NCI-H748 treated with DMSO at 0.1 percent for 48 hours (cell line): ENCODE measurements at places on chromosomes 12 and 14.
A peak's percentile ranks its signal among the peaks of the same experiment; 100 is the strongest.

GRCh38 chr12:100942984-100943749 lies 148.6 kb downstream of the ANO4 start:
- no peak for DNase-seq

GRCh38 chr12:10031321-10031720 lies 839 bp downstream of the CLEC9A start:
- DNase-seq = no peak

GRCh38 chr12:11595080-11595479 lies 54.4 kb upstream of the ETV6 start:
- no peak for DNase-seq

DNA sequence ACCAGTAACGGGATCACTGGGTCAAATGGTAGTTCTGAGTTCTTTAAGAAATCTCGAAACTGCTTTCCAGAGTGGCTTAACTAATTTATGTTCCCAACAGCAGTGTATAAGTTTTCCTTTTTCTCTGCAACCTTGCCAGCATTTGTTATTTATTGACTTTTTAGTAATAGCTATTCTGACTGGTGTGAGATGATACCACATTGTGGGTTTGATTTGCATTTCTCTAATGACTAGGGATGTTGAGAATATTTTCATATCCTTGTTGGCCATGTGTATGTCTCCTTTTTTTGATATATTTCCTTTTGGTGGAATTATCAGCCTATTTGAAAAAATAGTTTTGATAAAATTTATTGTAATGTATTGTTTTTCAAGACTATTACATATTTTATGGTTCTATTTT lies 701.2 kb upstream of the FBXO33 start:
- DNase-seq = no peak

GRCh38 chr12:5807090-5807414 lies 138.0 kb downstream of the ANO2 start:
- no peak for DNase-seq

DNA sequence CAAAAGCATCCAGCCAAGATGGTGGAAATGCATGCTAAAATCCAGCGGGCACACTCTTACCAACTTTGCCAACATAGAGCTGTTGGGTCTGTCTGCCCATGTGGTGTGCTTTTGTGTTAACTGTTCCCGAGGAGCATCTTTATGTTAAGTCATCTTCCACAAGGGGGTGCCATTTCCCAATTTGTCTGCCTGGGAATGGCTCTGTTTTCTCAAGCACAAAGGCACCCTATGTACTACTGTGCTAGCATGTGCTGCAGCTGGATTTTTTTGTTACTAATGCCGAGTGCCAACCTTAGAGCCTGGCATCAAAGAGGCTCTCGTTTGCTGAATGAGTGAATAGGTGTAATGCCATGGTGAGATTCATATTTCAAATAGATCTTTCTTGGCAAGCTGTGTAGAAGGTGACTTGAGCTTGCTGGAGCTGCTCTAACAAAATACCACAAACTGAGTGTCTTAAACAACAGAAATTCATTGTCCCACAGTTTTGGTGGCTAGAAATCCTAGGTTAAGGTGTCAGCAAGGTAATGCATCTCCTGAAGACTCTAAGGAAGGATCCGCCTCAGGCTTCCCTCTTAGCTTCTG lies 74.3 kb downstream of the TRHDE start:
- peak; percentile 40 for DNase-seq

DNA sequence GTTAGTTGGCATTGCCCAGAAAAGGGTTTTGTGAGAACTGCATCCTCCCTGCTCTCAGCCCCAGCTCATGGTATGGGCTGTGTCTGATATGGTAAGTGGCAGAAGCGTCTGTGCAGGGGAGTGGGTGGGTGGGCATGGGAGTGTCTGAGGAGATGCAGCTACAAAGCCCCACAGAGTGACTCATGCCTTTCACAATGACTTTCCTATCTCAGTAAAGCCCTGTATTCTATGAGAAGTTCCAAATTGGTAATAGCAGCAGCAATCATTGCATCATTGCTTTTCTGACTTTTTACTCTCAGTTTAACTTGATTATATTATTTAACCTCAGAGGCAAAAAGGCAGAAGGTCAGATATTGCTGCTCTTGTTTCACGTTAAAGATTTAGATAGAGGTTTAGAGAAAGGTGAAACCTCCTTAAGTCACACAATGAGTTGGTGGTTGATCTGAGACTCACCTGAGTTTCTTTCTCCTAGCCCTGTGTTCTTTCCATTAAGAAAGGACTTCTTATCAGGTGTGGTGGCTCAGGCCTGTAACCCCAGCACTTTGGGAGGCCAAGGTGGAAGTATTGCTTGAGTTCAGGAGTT lies 171.7 kb downstream of the SLC5A8 start:
- DNase-seq = no peak

GRCh38 chr12:79934281-79935020 lies 446 bp downstream of the PPP1R12A start:
- DNase-seq = no peak

DNA sequence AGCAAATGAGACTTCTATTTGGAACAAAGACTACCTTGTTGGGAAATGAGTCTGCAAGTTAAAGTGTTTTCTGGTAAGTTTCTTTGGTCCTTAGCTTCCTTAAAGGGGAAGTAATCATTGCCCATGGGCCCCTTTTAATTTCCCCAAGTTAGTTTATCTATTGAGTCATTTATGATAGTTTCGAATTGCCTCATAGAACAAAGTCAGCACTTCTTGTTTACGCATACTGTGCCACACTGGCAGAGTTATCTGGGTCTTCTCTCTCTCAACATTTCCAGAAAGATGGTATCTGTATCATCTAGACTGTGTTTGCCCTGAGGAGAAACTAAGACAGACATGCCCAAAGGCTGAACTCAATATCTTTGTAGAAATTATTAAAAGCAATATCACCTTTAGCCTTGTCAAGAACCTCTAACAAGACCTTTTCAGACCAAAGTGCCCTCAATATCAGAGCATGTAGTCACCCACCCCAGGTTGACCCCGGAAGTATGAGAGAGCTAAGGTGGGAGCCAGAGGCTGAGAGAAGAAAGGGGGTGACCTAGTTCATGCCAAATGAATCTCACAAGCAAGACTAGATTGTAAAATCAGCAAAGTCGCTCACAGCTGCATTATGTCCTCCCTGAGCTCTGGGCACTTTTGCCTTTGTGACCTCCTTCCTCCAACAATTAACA lies 40.0 kb downstream of the GPR65 start:
- no peak for DNase-seq

DNA sequence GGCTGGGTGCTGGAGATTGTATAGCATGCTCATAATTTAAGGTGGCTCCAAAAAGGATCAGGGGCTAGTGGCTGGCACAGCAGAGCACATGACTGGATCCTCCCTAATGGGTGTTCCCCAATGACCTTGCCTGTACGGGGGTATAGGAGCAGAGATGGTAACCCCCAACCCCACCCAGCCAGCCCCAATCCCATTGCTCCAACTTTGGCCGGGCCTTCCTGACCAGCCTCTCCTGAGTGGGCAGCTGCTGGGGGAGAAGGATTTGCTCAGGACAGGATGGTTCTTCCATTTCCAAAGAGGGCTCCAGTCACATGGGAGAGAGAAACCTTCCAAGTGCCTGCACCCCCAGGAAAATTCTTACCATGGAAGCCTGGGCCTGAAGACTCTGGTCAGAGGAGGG lies 15.3 kb upstream of the NR4A1 start:
- DNase-seq = no peak

DNA sequence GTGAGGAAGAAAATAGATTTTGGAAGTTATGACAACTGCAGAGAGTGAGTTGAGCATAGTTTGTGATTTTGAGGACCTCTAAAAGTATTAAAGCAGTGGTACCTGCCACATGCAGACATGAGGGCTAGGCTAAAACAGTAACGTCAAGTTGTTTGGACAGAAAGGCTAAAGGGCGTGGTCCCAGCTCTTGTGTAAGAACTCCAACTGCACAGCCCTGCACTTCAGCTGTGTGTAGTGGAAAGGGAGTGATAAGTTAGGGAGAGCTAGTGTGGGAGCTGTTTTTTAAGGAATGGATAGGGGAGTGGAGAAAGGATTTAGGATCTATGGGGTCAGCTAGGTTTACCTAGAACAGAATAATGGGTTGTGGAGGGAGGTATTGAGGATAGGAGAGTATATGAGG lies 39.5 kb downstream of the TESPA1 start:
- no peak for DNase-seq

DNA sequence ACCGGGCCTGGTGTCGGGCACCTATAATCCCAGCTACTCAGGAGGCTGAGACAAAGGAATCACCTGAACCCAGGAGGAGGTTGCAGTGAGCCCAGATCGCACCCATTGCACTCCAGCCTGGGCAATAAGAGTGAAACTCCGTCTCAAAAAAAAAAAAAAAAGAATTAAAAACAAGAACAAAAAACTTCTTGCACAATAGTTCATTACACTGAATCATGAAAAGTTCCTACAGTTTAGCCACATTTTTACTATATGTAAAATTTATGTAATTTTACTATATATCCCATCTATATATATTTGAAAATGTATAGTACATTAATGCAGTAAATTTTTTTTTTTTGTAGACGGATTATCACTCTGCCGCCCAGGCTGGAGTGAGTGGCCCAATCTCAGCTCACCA lies 4.6 kb downstream of the ATP5F1B start:
- DNase-seq = no peak

GRCh38 chr14:23605931-23606585 lies 27.5 kb upstream of the JPH4 start:
- DNase-seq = no peak

GRCh38 chr14:79665556-79665955 lies 545.7 kb downstream of the DIO2 start:
- no peak for DNase-seq

DNA sequence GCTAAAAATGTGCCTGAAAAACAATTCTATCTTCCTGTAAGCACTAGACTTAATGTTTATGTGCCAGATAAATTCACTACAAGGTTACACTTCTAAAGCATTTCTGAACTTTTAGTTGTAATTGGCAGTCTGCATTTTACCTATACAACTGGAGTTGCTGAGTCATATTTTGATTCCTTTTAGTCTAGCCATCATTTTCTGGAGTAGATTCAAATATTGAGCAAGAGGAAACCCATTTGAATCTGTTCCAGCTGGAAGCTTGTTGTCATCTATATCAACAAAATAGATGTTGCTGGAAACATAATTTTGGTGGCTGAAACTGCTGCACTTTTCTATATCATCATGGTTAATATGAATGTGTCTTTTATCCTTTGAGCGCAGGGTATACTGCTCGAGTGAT lies 122.2 kb upstream of the CCDC175 start:
- DNase-seq = no peak

DNA sequence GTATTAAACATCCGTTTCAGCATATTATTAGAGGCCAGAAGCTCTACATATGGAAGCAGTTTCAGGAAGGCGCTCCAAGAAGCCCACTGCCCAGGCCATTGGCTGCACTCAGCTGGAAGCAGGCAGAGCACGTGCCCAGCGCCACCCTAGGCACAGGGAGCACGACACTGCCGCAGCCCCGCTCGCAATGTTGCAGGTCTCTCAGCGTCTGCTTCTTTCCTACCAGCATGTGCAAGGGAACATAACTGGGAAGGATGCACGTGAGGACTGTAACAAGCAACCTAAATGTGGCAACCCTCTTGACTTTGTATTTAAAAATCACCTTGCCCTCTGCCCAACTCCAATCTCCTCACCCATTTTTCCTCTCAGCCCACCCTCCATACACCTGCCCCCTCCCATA lies 3.5 kb downstream of the TMEM132D start:
- DNase-seq = no peak

DNA sequence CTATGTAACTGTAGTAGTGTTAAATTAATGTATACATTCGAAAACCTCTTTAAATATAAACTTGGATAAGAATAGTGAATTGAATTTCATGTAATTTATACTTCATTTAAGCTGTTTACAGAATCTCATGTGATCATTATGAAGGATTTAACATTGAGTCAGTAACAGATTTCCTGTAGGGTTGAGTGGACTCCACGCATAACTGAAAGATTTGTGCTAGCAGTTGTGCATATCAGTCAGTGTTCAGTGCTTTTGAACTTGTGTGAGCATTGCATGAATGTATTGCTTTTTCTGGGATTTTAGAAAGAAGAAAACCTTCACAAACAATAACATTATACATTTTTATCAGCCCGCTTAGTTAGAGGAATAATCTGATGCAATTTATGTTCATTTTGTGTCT lies 1435.3 kb downstream of the LRFN5 start:
- no peak for DNase-seq

DNA sequence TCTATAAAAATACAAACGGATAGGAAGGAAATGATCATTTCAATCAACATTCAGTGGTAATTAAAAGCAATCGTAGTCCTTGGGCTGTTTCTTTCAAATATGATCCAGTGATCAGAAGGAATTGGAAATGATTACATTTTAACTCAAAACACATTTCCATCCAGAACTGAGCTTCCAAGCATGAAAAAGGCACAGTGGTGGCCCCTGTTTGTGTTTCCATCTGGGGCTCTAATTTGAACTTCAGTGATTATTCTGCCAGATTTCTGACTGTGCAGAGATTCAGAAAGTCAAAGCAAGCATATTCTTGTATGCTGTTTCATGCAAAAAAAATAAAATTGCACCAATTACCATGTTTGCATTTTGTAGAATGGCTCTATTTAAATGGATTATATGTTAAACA lies 157.0 kb upstream of the LMNTD1 start:
- DNase-seq = no peak

DNA sequence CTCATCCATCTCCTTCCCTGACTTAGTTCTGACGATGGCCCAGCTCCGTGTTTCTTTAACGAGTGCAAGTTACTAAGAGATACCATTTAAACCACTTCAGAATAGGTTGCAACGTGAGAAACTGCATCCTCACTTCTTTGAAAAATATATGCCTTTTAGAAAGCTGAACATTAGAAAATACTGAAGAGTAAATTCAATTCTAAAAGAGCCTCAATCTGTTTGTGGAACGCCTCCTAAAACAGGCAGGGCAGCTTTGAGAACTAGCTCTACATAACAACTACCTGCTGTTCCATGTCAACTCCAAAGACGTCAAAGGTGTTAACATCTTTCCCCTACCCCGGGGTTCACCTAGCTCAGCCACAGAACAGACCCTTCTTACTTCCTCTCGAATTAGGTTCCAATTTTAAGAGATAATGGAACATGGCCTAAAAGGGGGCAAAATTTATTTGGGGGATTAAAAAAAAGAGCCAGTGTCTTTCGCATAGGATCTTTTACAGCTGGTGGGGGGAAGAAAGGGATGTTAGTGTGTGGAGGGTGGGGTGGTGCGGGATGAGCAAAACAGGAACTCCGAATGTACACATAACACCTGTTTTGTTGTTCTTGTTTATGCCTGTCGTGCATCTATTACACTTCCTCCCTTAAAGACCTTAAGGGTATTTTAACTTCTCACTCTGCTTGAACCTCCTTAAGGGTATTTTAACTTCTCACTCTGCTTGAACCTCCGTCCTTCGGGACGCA lies 3.3 kb downstream of the BHLHE41 start:
- no peak for DNase-seq

DNA sequence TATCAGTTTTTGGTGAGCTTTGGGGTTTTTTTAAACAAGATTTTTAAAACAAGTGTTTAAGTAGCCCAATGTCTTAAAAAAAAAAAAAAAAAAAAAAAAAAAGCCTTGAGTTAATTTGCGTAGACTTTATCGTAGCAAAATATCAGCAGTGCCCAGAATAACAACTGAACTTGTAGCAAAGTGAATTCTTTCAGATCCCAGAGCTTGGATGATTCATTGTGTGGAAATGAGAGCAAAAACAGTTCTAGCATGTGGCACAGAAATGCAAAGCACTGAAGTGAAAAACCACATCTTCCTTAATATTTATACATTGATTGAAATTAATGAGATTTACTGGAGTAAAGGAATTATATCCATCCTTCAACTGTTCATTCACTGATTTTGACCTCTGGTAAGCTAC lies 258.1 kb downstream of the EGLN3 start:
- no peak for DNase-seq
